ENCODE measurements at places on chromosomes 4 and X.
A peak's percentile ranks its signal among the peaks of the same experiment; 100 is the strongest.

GRCh38 chr4:168557658-168558057, 60.8 kb downstream of the PALLD start:
- DNase-seq: no peak

DNA sequence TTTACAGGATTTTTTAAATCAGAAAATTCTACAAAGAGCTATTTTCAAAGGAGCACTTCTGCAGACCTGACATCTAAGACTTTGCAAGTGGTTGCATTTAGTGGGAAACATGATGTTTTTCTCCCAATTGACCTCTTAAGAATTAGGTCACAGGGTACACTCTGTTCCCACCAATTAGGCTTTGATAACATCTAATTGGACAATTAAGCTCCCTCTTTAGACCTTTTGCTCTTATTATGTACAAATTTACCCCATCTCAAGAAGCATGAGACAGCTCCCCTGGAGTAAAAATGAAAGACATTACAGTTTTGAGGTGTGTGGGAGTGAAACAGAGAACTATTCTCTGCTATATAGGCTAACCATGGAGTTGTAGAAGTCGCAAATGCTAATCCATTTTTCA, 31.8 kb upstream of the AGA start:
- DNase-seq: no peak

GRCh38 chr4:72006586-72006985, 25.2 kb upstream of the NPFFR2 start:
- no peak for DNase-seq

GRCh38 chrX:10702031-10702430, 81.6 kb upstream of the MID1 start:
- no peak for DNase-seq

DNA sequence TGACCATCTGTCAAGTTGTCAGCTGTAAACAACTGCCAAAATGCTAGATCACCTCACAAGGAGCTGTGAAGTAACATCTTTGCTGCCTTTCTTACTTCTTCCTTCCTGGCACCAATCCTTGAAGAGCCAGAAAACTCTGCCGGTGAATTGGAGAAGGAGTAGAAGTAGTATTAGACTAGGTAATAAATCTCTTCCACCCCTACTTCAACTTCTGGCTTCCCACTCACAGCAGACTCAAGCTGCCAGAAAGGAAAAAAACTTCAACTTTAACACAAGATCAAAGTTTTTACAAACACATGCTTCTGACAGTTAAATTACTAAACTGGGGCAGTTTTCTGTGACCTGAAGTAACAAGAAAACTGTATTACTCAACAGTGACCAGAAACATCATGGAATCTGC, 164.7 kb upstream of the SLC7A11 start:
- DNase-seq: no peak

DNA sequence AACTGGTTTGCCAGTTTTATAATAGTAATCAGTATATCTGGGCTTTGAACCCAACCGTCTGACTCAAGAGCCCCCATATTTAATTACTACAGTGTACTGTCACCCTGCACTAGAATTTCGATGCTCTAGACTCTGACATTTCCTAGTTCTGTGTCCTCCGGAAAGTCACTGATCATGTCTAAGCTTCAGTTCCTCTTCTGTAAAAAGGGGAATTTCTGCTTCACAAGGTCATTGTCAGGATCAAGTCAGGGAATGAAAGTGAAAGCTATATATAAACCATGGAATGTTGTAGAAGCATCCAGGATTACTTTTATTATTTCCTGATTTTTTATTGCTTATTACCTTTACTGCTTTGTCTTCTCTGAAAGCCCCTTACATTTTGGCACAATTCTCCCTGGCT, 4.0 kb upstream of the KCNIP4 start:
- no peak for DNase-seq

- no peak for DNase-seq
Observed at GRCh38 chrX:65750674-65751469, 83.4 kb downstream of the MSN start.

DNA sequence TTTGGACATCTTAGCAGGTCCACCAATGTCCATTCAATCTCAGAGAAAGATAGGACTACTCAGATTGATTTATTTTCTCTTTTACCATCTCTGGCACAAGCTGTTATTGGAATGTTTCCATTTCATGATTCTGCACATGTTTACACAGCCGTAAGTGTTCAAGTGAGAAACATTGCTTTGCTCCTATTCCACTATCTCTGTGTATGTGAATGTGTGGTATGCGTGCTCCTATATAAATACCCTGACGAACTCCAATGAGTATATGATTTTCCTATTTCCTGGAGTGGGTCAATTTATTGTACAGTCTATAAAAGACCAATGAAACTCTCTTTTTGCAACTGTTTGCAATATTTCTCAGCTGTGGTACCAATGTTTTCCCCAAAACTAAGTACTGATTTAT, 221.0 kb upstream of the GALNT7 start:
- no peak for DNase-seq

DNA sequence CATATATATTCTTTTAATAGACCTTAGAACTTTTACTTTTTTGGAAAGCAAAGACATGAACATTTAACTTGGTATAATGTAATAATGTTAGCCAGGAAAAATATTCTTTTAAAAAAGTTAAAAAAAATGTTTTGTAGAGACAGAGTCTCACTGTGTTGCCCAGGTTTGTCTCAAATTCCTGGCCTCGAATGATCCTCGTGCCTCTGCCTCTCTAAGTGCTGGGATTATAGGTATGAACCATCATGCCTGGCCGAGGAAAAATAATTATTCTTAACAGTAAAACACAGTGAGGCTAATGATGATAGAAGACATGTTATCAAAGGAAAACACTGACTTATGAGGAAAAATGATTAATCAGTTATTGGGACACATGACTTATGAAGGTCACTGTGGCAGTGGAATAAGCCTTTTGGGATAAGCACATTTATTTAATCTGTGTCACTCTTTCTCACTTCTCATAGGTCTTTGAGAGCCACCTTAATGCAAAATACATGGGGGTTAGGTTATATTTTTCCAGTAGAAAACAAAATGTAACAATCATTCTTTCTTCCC, 6.0 kb upstream of the BMP2K start:
- DNase-seq: no peak

DNA sequence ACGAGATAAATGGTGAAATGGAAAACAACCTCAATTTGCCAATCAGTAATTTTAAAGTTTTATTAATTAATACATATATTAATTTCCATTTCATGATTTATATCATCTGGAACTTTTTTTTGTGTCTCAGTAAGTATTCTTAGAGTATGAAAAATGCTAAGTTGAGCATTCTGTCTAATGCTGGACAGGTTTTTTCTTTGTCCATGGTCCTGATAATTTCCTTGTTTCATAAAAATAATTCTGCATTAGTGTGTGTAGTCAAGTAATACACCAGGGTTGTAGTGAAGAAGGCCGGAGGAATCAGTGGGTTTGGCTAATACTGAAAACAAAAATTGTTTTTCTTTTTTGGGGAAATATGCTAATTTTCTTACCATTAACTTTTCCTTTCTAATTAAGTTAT, 9.9 kb downstream of the ANAPC4 start:
- no peak for DNase-seq

DNA sequence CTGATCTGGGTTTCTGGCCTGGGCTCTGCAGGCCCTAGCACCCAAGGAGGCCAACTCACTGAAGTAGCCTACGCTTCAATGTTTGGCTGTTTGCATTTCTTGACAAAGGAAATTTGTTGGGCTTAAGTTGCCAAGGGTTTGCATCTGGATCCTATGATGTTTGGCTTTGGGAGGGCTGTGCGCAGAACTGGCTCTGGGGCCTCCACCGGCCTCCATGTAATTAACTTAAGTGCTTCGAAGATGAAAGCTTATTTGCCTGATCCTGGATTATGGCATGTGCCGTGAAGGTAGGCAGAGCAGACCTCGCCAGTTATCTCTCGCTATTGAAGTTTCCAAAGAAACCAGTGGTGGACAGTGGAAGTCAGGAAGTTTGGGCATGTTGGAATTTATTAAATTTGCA, 124.3 kb upstream of the STX18 start:
- no peak for DNase-seq

DNA sequence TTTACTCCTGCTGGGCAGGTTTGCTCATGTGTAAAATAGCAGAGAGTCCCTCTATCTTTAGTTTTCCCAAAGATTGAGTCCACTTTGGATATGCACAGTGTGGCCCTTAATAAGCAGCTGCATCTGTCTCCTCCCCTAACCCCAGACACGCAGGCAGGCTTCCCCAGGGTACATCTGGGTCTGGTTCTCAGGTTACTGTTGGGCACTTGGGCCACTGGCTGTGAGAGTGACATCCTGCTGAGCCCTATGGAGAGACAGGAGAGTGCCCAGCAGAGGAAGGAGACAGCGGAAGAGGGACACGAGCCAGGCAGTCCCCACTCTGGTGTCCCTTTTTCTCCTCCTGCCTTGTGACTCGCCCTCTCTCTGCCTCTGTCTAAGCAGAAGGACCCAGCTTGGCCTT, 16.0 kb downstream of the XK start:
- no peak for DNase-seq

DNA sequence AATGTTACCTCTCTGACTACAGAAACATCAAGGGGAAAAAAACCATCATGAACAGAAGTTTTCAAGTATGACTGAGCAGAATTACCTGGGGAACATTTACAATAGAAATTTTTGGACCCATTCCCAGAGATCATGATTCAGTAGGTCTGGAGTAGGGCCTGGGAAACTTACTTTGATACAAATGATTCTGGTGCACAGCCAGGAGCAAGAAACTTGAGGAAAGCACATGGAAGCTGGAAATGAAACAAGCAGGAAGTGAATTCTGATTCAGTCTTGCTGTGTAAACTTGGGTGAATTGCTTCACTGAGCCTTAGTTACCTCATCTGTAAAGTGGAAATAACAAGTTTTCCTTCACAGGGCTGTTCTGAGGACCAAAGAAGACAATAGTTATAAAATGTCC, 192.5 kb upstream of the TAPT1 start:
- DNase-seq: peak; percentile 52

DNA sequence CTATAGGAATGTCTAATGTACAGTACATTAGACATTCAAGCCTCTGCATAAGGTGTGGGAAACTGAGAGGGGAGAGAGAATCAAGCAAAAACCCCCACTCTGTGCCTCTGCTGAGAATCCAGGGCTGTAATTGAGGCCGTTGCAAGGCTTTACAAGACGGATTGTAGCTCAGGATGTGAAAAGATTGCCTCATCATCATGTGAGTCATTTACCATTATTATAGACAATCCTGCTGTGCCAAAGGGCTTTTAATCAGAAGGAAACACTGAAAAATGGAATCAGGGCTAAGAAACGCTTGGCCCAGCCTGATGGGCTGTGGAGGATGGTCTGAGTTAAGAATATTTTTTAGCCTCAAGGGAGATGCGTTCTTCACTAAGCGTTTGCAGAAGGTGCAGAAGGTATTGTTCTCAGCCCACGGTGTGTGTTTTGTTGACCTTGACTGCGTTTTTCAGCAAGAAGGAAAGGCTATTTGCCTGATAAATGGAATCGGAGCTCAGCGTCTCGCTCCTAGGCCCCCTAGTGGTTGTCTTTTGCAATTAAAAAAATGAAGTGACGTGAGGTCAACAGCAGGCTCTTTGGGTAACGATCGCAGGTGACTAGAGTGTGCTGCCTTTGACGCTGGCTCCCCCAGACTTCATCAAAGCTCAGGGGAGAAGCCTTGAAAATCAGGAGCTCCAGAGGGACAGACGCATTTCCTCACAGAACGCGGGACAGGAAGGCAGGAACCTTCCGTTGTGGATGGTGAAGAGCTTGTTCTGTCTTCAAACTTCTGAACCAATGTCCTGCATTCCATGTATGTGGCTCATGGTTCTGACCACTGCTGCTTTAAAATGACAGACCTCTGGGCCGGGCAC, 18.1 kb upstream of the CHRNA9 start:
- peak; percentile 79 for DNase-seq

- no peak for DNase-seq
Observed at GRCh38 chr4:105060628-105061027, 86.0 kb upstream of the TET2 start.

DNA sequence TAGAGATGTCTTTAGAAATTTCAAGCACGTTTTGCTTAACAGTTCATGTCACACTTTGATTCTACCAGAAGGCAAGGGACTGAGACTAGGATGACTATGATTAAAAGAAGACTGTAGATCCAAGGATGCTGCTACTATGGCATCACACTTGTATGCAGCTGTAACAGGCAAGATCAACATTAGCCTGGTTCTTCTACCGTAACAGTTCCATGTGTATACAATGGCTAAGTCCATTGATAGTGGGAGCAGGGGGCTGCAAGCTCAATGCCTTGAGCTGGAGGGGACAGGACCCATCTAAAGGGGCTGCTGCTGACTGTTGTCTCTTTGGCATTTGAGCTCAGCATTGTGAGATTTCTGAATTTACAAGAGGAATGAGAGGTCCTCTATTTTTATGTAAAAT, 212.0 kb downstream of the APBB2 start:
- DNase-seq: no peak

GRCh38 chr4:55087009-55087912, 38.1 kb downstream of the KDR start:
- DNase-seq: no peak

DNA sequence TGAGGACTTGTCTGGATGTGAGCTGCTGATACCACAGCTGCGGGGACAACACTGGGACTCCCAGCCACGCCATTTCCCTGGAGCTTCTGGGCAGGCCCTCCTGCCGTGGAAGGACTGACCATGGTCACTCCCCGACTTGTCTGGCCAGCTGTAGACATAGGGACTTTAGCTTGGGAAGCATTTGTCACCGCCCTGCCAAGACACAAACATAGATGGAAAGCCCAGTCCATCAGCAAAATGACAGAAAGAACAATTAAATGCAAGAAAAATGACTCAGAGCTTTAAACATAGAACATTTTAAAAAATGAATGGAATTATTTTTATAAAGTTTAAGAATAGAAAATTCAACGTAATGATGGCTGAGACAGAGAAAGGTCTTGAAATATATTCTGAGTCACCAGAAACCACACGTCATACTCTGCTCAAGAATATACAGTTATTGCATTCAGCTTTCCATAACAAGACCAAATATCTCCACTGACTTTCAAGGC, 107.6 kb upstream of the CBR4 start:
- DNase-seq: no peak

DNA sequence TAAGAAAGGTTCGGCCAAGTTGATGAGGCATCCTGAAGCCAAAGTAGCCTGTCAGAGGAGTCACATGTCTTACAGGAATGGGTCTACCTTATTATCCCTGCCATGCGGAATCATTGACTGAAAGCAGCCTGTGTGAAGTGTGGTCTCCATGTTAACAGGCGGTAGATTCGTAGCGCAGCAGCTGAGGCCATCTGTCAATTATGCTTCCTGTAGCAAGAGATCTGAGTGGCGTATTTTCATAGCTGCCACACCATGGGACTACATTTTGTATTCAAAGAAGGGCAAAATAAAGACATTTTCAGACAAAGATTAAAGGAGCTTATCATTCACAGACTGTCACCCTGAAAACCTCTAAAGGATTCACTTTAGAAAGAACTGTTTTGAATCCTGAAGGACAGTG, 11.2 kb upstream of the MED14 start:
- DNase-seq: no peak

DNA sequence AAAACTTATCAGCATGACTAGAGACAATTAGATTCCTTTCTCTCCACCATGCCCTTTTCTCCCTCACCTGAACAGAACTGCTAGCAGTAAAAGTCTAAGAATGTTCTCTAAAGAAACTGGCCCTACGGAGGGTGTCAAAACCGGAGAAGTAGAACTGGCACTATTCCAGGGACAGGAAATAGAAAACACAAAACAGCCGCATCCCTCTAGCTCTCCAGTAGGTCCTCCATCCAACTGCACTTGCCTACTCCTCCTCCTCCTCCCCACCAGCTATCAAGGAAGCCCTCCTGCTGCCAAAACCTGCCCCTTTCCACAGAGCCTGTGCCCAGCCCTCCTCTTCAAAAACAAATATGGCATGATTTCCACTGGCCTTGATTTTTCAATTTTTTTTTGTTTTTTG, 28.4 kb downstream of the FUNDC1 start:
- DNase-seq: no peak
